ENCODE measurements at places on chromosomes 3 and 15. TPM values are rescaled to one million over a fixed set of nuclear protein-coding genes. Genes with fewer than 3 reads are reported as not detected.
A peak's percentile ranks its signal among the peaks of the same experiment; 100 is the strongest.

GRCh38 chr3:105933871-105934270 lies 65.1 kb upstream of the CBLB start:
- H3K27me3 ChIP-seq: no peaks in the 10 kb centered on the region
- H3K27ac ChIP-seq: no peak overlapping the region
- no peak overlapping the region for H3K4me3 ChIP-seq

- no peak overlapping the region for H3K4me3 ChIP-seq
- no peak for DNase-seq
- H3K27me3 ChIP-seq: no peaks in the 10 kb centered on the region
- peak overlapping the region; percentile 27 for H3K27ac ChIP-seq
These were observed 17.5 kb upstream of the GOLGA8J start for GRCh38 chr15:30065025-30065801.

- H3K4me1 ChIP-seq: peaks cover 8% of the 10 kb centered on the region
- no peaks in the 10 kb centered on the region for H3K27me3 ChIP-seq
- no peak overlapping the region for H3K4me3 ChIP-seq
These were observed 26.9 kb downstream of the STOML1 start for GRCh38 chr15:73965094-73965757.

- no peaks in the 10 kb centered on the region for H3K4me1 ChIP-seq
- peak; percentile 80 for DNase-seq
- H3K36me3 ChIP-seq: no peaks in the 10 kb centered on the region
- no peaks in the 10 kb centered on the region for H3K27me3 ChIP-seq
- H3K4me3 ChIP-seq: peak within 1 kb of the TSS; percentile 31
These were observed at the start of gene LSAMP for GRCh38 chr3:116445311-116445841. LSAMP (minus strand) TSS chr3:116445487.

DNA sequence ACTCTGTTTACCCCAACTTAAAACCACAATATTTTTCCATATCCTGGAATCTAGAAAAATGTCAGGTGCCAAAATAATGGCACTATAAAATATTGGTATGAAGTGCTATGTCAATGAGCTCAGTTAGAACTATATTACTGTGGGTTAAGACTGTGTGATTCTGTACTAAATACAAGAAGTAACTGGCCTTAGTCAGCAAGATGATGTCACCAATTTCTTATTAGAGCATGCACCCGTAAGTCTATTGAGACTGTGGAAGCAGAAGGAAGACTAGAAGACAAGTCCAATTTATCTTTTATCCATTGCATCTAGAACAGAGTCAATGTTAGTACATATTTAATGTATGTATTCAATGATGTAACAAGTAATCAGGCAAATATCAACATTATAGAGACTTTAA lies 25.0 kb downstream of the LRRC58 start:
- H3K4me3 ChIP-seq: no peak overlapping the region
- H3K27me3 ChIP-seq: no peaks in the 10 kb centered on the region
- no peaks in the 10 kb centered on the region for H3K36me3 ChIP-seq
- H3K27ac ChIP-seq: no peak overlapping the region

GRCh38 chr15:41291065-41291631 lies 41.2 kb downstream of the OIP5 start:
- no peak overlapping the region for H3K4me3 ChIP-seq
- DNase-seq: no peak
- peaks cover 22% of the 10 kb centered on the region for H3K4me1 ChIP-seq
- H3K36me3 ChIP-seq: peaks cover 18% of the 10 kb centered on the region
- H3K27me3 ChIP-seq: no peaks in the 10 kb centered on the region
- peak overlapping the region; percentile 56 for H3K27ac ChIP-seq

DNA sequence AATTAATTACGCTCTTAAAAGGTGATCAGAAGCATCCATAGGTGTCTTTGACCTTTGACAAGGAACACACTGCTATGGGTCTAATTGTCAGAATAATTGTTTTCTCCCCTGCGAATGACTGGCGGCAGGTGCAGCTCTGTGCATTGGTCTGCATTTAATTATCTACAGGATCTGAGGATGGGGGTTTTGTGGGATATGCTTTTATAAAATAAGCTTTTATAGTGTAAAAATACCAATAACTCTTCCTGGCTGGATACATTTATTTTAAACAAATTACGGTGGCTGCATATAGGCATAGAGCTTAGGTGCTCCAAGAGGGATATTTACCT lies 201.6 kb upstream of the RGMA start:
- no peaks in the 10 kb centered on the region for H3K4me1 ChIP-seq
- H3K27ac ChIP-seq: no peak overlapping the region
- no peak overlapping the region for H3K4me3 ChIP-seq
- no peaks in the 10 kb centered on the region for H3K36me3 ChIP-seq

DNA sequence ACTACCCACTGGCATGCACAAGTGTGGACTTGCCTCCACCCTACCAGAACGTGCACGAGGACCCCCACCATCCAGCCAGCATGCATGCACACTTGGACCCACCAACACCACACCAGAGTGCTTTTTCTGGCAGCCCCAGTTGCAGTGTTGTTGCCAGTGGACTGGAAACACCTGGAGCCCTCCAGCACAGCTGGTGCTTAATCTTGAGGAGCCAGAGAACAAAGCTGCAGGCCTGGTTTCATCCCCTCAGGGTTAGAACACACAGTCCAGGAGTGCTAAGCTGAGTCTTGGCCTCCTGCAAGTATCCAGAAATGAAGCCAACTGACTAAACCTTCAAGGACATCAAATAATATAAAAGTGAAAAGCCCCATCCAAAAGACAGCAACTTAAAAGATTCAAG lies 888.0 kb downstream of the NTRK3 start:
- H3K4me1 ChIP-seq: no peaks in the 10 kb centered on the region
- H3K27ac ChIP-seq: no peak overlapping the region
- no peak overlapping the region for H3K4me3 ChIP-seq
- no peak for DNase-seq
- no peaks in the 10 kb centered on the region for H3K36me3 ChIP-seq

DNA sequence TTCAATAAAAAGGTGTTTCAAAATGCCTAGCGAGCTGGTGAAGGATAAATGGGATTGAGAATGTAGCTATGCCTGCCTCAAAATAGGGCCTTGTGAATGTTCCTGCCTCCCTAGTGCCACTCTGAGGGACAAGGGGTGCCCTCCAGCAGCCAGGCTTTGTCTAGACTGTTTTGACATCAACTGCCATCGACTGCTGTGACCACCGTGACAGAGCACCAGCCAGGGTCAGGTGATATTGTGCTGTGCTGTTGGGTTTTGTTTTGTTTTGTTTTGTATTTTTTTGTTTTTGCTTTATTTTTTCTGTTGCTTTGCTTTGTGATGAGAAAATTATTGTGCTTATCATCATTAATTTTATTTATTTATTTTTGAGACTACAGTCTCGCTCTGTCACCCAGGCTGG lies 144.8 kb downstream of the SMAD6 start:
- H3K27me3 ChIP-seq: no peaks in the 10 kb centered on the region
- peaks cover 37% of the 10 kb centered on the region for H3K4me1 ChIP-seq
- no peak overlapping the region for H3K27ac ChIP-seq
- no peak overlapping the region for H3K4me3 ChIP-seq
- no peaks in the 10 kb centered on the region for H3K36me3 ChIP-seq

DNA sequence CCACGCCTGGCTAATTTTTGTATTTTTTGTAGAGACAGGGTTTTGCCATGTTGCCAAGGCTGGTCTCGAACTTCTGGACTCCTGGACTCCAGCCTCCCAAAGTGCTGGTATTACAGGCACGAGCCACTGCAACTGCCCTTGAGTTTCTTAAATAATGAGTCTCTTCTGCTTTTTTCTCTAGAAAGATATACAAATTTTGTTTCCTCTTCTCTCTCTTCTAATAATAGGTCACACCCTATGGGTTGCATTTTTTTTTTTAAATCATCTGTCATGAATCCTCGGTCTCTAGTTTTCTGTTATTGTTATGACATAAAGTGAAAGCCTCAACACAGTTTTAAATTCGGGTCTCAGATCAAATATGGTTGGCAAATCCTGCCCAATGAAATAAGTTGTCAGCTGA lies 111.2 kb downstream of the IL12A start:
- DNase-seq: no peak
- H3K4me1 ChIP-seq: no peaks in the 10 kb centered on the region
- H3K27ac ChIP-seq: no peak overlapping the region

DNA sequence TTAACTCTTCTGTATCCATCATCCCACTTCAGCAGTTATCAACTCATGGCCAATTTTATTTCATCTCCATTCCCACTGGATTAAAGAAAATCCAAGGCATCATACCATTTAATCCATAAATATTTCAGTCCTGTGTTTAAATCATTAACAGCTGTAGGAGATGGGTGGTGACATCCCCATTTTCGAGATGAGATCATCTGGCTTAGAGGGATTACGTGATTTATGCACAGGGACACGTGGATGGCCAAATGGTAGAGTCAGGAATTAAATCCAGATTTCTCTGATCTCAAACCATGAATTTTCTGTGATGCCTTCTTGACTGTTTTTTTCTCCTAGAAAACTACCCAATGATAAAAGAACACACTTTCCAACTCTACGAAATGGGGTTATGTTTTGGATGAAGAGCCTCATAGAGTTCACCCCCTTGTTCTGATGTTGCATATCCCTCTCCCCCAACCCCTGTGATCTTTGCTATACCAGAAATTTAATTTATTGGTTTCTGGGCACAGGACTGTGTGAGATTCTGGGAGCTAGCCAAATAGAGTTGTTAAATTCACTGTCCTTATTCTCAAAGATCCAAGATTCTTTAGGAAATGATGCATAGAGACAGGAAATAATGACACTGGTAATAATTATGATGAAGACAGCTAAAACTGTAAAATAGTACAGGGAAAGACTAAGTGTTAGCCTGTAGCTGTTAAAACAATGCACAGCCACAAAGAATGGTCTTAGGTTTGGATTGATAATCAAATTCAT lies 7.4 kb downstream of the ZNF589 start:
- DNase-seq: no peak
- no peaks in the 10 kb centered on the region for H3K27me3 ChIP-seq
- H3K4me1 ChIP-seq: peaks cover 18% of the 10 kb centered on the region
- H3K36me3 ChIP-seq: peaks cover 18% of the 10 kb centered on the region
- no peak overlapping the region for H3K27ac ChIP-seq

- no peak overlapping the region for H3K4me3 ChIP-seq
- no peak for DNase-seq
- H3K4me1 ChIP-seq: peaks cover 3% of the 10 kb centered on the region
- H3K27me3 ChIP-seq: no peaks in the 10 kb centered on the region
- no peak overlapping the region for H3K27ac ChIP-seq
These were observed 27.9 kb downstream of the AADAC start for GRCh38 chr3:151841801-151842200.

Gene APEH
- total RNA-seq: 98.5 TPM

Gene CEP152
- total RNA-seq: 37.7 TPM

Gene CHL1
- total RNA-seq: 5.6 TPM

Gene TTLL13
- not detected for total RNA-seq

Gene HRG
- total RNA-seq: not detected

Gene CISH
- 41.1 TPM for total RNA-seq

Gene KLHL6
- 24.4 TPM for total RNA-seq

Gene CCDC9B
- total RNA-seq: 67.4 TPM

Gene CACNA2D3
- total RNA-seq: 6.5 TPM

Gene ZPLD1
- not detected for total RNA-seq

Gene PP2D1
- total RNA-seq: not detected

Gene RYR3
- under 0.01 TPM for total RNA-seq

All from upper lobe of left lung (tissue), 6 donors.